Activated T-cell treated with anti-CD3 and anti-CD28 coated beads, Interleukin-2, amount 50 U/mL, for 48 hours (primary cell): ENCODE measurements at places on chromosomes 16 and 17.

- DNase-seq: peak; percentile 67
Observed at GRCh38 chr17:78748048-78748729, 33.9 kb downstream of the CYTH1 start.

- DNase-seq: peak; percentile 52
Observed at GRCh38 chr17:48011405-48012150, 26.0 kb downstream of the COPZ2 start.

- no peak for DNase-seq
Observed at GRCh38 chr16:56625943-56626654, 518 bp downstream of the MT1E start.

GRCh38 chr17:78484271-78485246, 92.6 kb downstream of the DNAH17 start:
- peak; percentile 93 for DNase-seq

DNA sequence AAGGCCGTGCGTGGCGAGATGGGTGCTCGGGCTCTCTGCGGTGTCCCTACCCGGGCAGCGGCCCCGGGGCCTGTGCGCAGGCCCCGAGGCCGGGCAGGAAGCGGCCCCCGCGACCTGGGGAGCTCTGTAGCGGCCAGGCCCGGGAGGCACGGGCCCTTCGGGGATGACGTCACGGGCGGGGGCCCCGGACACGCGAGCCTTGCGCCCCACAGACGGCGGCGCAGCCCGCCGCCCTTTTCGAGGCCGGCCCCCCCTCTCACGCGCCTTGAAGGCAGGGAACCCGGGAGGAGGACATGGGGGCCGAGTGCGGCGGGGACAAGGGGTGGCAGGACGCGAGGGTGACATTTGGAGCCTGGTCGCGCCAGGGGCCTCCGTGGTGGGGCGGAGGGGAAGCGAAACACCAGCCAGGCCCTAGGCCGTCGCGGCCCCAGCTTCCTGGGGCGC, 1.1 kb downstream of the RAI1 start:
- peak; percentile 72 for DNase-seq

DNA sequence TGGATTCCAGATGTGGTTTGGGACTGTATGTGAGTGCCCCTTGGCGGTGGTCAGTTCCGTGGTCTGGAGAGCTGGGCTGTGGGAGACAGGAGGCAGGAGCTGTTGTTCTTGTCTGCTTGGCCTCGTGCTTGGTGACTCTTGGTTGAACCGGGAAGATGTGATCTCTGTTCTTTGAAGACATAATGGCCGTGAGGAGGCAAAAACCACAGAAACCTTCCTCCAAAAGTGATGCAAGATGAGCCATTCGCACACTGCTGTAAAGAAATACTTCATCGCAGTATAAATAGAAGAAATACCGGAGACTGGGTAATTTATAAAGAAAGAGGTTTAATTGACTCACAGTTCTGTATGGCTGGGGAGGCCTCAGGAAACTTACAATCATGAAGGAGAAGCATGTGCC, 128.8 kb downstream of the RAP1GAP2 start:
- DNase-seq: no peak

GRCh38 chr16:85767531-85767930, 16.6 kb upstream of the C16orf74 start:
- no peak for DNase-seq

DNA sequence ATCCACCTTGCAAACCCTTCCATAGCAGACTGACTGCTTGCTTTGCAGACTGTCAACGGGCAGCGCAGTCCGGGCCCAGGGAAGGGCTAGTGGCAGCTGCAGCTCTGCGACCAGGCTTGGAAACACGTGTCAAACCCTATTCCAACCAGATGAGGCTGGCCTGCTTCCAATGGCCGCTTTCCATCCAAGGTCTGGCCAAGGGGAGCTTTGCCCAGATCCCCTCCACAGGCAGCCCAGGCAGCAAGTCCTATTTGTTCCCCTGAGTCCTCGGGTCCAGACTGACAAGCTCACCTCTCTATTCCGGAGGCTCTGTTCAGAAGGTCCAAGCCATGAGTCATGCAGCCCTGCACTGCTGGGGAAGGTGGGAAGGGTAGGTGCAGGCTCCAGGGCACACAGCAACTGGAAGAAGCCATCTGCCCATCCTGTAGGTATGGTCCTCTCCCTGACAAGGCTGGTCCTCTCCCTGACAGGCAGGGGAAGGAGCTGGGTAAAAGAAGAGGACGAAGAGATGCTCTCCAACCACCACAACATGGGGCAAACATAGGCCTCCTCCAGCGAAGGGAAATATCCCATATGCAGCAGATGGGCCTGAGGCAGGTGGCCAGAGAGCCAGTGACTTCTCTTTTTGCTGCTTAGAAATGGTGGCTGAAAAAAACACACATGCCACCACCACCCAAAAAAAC, 22.6 kb upstream of the AXIN2 start:
- DNase-seq: peak; percentile 36

- no peak for DNase-seq
Observed at GRCh38 chr17:7204336-7204735, 15.3 kb downstream of the DLG4 start.

DNA sequence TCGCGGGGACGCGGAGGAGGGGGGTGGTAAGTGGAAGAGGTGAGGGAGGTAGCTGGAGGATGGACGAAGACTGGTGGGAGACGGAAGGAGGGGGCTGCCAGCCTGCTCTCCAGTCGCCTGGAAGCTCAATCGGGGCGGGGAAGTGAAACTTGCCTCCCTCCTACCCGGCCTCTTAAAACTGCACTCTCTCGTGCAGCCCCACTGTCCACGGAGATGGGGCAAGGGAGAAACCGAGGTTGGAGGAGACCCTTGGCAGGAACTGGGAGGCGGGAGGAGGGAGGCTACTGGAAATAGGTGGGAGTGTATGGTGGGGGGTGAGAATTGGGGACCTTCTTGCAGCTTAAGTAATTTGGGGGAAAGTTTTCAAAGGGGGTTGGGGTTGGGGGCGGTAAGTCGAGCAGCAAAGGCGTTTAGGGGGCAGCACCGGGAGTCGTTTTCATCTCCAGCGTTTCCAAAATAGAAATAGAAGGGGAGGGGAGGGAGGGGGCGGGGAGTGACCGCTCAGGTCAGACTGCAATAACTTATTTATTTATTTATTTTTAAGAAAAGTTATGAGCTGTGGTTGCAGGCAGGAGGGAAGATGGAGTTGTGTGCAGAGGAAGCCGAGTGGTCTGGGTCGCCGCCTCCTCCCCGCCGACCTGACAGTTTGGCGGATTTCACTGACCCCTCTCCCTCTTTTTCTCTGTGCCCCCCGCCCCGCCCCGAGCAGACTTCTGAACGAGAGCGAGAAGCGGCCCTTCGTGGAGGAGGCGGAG, 1.4 kb downstream of the SOX9 start:
- DNase-seq: no peak

GRCh38 chr16:52993179-52993578, 59.5 kb downstream of the CHD9NB start:
- DNase-seq: no peak

GRCh38 chr17:83053739-83054451, 25.5 kb upstream of the METRNL start:
- DNase-seq: peak; percentile 46

GRCh38 chr16:19776147-19776546, 58.1 kb downstream of the IQCK start:
- no peak for DNase-seq

- no peak for DNase-seq
Observed at GRCh38 chr17:56918916-56919315, 5.1 kb upstream of the TRIM25 start.

- DNase-seq: no peak
Observed at GRCh38 chr17:37717627-37718323, 27.1 kb downstream of the HNF1B start.

GRCh38 chr17:6474906-6475305, 30.7 kb downstream of the PIMREG start:
- no peak for DNase-seq

DNA sequence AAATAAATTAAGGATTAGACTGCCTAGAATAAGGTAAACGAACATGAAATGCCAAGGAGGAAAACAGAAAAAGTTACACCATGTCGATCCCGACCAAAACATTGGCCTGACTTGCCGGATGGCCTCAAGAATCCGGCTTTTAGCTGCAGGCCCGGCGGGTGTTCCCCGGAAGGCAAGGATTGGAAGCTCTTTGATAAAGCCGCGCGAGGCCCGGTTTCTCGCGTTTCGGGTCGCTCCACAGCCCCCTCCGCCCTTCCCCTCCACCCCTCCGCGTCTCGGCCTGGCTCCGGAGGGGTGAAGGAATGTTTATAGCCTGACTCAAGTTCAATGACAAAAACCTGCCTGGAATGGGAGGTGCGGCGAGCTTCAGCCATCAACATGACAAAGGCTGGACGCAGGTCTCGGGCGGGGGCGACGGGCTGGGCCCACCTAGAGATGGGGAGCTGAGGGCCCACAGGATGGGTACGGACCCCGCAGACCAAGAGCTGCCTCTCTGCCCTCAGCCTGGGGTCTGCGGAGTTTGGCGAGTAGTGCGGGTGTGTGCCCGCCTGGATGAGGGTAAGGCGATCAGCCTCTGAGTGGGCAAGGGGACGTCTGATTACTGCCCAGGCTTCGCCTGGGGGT, 2.6 kb downstream of the PRAC1 start:
- no peak for DNase-seq

- no peak for DNase-seq
Observed at GRCh38 chr17:78986048-78986648, 6.4 kb upstream of the LGALS3BP start.

GRCh38 chr17:77325577-77326075, 184.9 kb downstream of the SEC14L1 start:
- no peak for DNase-seq

DNA sequence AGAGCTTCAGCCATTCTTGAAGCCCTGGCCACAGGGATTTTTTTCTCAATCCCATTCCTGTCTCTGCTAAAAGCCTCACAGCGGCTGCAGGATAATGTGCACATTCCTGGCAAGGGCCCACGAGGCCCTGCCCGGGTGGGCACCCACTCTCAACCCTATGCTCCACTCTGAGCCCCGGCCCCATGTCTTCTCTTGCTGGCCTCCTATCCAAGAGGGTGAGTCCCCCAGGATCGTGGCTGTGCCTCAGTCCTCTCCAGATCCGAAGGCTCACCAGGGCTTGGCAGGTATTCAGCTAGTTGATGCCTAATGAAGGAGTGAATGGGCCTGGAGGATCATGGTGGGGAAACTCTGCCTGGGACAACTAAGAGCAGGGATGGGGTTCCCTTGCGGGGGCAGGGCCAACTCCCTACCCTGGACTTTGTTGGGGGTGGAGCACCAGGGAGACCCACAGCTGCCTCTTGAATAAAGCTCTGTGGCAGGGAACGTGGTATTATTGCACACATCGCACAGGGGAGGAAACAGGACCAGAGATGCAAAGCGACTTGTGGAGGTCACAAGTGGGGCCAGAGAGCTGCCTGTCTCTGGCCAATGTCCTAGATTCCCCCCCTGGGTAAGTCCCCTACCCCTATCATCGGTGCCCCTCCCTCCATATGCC, 5.4 kb downstream of the ARHGAP27 start:
- DNase-seq: no peak

- no peak for DNase-seq
Observed at GRCh38 chr17:66664336-66664735, 170.6 kb upstream of the CACNG5 start.

DNA sequence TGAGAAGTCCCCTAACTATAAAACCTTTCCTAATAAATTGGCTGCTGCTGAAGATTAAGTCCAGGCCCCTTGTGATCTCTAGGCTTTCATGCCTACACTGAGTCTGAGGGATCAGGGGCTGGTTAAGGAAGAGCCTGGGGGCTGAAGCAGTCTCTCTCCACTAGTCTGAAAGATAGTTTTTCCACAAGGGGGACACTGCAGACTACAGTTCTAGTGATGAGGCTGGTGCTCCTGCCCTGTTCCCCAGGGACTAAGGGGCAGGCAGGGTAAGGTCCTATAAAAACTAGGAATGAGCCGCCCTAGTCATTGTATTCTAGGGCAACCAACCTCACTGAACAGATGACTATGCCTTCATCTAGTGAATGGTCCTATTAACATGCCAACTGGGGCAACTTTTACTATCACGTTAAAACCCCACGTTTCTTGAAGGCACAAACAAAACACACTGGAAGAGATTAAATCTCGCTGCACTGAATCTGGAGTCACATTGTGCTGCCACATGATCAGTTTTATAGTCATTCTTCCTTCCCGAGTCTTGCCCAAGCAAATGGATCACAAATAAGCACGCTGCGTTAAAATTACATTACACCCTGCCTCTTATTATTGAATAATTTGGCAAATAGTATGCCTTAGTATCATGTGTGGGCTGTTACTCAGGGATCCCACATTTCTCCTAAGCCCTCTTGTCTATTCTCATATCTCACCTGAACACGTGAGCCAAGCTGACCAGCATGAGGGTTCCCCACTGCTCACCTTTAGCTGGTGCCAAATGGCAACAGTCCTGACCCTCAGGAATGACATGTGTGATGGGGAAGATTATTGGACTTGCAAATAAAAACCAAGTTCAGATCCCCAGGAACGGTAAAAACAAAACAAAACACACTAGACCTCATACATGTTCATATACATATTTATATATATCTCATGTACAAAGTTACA, 95.4 kb upstream of the TOB1 start:
- DNase-seq: no peak

DNA sequence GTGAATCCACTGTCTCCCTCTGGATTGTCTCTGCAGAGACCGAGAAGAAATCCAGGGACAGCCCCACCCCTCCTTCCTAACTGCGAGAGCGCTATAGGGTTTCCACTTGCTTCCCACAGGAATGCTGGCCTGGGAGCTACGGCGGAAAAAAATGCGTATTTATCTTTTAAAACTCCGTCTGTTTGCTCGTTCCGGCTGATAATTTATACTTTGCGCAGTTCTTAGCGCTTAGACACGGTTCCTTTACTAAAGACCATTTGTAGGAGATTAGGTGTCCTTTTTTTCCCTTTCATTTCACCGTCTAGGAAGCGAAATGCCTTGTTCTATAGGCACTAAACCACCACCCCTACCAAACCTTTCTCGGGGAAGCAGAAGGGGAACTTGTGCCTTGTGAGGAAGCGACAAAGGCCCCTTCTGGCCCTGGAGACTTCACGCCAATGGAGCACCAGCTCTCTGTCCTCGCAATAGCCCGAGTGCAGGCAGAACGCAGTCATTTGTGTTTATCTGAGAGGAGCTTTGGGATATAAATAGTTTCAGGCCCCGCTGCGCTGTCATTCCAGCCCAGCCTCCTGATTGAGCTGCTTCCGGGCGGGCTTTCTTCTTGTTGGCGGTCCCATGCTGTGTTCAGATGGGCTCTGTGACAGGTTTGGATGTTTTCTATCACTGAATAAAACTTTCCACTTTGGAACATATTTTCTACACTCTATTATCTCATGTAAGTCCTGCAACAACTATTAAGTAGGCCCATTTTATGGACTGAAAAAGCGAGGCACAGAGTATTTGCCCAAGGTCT, 791 bp upstream of the SUPT4H1 start:
- DNase-seq: peak; percentile 59

- peak; percentile 83 for DNase-seq
Observed at GRCh38 chr16:88703486-88704309, 2.5 kb downstream of the RNF166 start.

GRCh38 chr17:69997332-69997731, 77.7 kb upstream of the KCNJ16 start:
- no peak for DNase-seq

DNA sequence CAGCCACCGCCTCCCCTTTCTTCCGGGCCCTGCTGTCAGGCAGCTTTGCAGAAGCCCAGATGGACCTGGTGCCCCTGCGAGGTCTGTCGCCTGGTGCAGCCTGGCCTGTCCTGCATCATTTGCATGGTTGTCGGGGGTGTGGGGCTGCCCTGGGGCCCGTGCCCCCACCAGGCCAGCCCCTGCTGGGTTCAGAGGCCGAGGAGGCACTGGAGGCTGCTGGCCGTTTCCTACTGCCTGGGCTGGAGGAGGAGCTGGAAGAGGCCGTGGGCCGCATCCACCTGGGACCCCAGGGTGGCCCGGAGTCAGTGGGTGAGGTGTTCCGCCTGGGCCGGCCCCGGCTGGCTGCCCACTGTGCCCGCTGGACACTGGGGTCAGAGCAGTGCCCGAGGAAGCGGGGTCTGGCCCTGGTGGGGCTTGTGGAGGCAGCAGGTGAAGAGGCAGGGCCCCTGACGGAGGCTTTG, 5.5 kb upstream of the TGFB1I1 start:
- no peak for DNase-seq
